GM18507 (cell line): ENCODE measurements at places on chromosomes 1 and 21.

DNA sequence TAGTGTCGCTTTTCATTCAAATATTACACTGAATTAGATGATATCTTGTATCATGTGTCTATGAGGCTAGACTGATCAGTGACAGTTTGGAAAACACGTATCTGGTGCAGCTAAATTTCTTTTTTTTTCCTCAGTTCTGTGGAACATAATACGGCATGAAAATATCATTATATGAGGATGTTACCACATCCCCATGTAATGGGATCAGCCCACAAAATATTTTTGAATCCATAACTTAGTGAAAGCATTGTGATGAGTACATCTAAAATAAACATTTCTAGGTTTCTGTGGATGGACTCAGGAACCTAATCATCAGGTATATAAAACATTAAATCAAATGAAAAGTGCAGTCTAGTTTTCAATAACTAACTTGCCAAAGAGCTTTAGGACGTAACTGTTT is 356.3 kb downstream of the USP25 start:
- DNase-seq = no peak

GRCh38 chr1:82759035-82759434 is 958.3 kb downstream of the ADGRL2 start:
- no peak for DNase-seq

DNA sequence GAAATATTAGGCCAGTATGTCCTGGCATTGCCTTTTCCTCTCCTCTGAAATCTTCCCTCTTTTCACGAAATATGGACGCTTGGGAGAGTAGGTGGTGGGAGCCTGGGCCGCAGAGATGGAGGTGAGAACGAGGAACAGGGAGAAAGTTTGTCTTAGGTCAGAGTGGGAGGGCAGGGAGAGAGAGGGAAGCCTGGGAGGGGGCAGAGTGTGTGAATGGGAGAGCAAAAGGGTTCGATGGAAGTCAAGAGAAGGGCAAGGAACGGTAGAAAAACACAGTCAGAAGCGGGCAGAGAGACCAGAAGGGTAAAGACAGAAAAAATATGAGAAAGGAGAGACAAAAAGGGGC is 1.2 kb downstream of the TRABD2B start:
- DNase-seq = no peak

DNA sequence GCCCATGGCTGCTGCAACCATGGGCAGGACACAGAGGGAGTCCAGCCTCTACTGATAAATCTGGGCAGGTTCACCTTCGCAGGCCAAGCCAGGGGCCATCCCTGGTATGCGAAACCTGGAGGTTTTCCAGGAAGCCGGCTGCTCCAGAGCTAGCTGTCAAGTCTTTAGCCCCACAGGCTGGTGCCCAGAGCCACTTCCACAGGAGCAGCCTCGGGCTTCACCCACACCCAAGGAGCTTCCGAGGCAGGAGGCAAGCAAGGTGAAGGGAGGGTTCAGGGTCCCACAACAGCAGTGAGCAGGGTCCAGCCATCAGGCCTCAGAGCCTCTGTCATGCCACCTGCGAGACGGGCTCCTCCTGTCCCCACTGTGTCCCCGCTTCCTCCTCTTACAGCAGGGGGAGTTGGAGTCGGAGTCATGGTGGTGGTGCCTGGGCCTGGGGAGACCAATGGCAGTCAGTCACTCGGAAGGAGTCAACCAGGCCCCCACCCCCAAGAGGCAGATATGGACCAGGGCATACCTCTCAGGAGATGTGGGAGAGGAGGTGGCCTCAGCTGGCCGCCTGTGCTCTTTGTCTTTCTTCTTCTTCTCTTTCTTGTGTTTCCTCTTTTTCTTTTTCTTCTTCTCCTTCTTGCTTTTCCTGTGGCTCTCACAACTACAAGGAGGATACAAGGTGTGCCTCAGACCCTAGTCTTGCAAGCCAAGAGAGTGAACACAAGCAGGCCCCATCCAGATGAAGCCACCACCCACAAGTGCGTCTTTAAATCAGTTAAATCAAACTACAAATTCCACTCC is 2.1 kb downstream of the C1orf35 start:
- DNase-seq = no peak

GRCh38 chr1:87615491-87615890 is 286.8 kb downstream of the LMO4 start:
- DNase-seq = no peak

- no peak for DNase-seq
These were observed 50.5 kb upstream of the PPP2R5A start for GRCh38 chr1:212234431-212235395.

DNA sequence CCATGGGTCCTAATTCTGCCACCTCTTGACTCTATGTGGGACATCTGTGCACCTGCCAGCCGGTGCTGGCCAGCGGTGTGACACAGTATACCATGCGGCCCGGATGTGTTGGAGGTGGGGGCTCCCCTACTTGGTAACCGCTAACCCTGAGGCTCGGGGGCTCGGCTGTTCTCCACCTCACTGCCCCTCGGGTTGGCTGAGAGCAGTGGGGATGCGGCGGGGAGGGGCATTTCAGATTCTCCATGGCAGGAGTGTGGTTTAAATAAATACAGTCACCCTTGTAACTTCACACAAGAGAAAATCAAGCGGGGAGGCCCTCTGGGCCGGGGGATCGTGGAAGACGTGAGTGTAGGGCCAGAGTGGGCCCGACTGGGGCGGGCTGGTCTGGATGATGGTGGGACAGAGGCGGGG is 11.0 kb downstream of the KRTAP10-1 start:
- DNase-seq = no peak

DNA sequence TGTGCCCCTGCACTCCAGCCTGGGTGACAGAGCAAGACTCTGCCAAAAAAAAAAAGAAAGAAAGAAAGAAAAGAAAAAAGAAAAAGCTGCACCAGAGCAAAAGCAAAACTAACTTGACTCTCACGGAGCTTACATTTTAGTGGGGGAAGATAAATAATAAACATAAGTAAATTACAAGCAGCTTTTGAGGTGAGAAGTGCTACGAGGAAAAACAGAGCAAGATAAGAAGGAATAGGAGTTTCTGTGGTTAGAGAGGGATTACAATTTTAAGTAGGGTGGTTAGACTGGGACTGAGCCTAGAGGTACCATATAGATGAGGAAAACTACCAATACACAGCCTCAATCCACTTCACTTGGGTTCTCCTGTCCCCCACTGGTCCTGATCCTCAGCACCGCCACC is 43.9 kb downstream of the TGFBR3 start:
- DNase-seq = no peak

DNA sequence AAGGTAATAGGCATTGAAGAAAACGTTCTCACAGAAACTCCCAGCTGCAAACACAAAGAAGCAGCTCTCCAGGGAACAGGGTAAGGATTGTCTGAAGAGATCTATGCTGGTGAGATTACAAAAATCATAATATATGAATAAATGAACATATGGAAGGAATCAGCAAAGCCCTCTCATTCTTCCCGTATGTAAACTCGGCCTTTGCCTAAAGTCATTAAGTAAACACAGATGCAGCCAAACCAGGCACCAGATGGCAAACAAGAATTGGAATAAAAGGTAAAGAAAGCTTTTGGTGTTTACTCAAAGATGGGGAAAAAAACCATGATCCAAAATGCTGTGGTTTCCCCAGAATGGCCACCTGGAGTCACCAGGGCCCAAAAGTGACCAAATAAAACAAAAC is 76.6 kb upstream of the HOOK1 start:
- DNase-seq = no peak

GRCh38 chr1:103561643-103562395 is 9.6 kb upstream of the AMY2B start:
- no peak for DNase-seq

DNA sequence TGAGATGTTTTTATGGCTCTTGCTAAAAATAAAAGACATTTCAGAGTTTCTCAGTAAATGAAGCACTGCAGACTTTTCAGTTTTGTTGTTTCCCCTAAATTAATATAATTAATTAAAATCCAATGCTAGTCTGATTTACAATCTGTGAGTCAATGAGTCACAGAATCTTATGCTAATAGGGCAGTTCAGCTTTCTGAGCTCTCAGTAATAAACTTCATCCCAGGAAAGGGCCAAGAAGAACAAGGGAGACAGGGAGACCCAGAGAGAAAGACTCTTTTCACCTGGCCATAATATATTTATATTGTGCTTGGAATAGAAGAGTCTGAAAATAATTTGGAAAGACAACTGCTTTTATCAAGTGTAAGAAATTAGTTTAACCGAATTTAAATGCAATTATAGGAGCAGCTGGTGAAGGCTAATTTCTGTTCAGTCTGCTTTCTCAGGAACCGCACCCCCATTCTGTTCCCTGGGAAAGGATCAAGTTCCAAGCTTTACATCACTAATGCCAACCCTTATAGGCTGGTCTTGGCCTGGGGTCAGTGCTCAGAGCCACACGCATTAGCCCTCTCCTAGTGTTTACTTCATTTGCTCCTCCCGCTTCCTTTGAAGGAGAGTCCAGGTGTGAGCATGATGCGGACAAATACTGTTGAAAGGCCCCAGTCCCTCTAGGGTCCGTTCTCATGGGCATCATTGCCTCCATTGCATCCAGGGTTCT is 145.6 kb downstream of the ZBTB18 start:
- no peak for DNase-seq

GRCh38 chr1:119318466-119319309 is 49.9 kb upstream of the HAO2 start:
- DNase-seq = peak; percentile 15

- no peak for DNase-seq
These were observed 35.5 kb downstream of the KCNK2 start for GRCh38 chr1:215118081-215118480.

DNA sequence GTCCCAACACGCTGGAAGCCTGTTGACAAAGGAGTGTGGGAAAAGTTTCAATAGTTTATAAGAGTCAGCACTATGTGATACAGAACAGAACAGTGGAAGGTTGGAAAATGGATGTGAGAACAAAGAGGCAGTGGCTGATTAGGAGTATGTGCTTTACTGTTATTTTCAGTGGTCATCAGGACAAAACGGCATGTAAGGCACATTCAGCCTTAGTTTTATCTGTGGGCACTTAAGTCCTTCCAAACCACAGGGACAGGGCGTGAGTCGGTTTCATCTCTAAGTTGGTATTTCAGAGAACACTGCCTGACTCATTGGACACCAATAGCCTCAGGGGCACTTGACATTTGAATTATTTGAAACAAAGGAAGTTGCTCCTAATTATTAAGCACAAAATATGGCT is 306.9 kb downstream of the ASTN1 start:
- DNase-seq = no peak

- DNase-seq = no peak
These were observed at the start of gene NR0B2 for GRCh38 chr1:26913754-26914619. Gene NR0B2 (minus strand): TSS chr1:26913975. CDS start chr1:26913940, 35 bp downstream.

DNA sequence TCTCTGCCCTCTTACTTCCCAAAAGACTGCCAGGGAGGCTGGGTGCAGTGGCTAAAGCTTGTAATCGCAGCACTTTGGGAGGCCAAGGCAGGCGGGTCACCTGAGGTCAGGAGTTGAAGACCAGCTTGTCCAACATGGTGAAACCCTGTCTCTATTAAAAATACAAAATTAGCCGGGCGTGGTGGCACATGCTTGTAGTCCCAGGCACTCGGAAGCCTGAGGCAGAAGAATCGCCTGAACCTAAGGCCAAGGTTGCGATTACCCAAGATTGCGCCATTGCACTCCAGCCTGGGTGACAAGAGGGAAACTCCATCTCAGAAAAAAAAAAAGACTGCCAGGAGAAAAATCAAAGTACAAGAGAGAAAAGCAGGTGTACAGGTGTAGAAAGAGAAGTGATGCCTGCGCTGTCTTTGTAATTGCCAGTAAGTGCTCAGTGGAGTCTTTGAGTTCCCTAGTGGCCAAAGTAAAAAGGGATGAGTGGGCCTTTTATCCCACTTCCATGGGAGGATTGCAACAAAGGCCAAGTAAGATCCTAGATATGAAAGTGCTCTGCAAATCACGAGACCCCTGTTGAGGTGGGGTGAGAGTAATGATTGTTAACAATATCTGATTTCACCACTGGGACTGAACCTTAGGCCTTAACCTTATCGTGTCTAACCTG is 94.7 kb upstream of the WNT4 start:
- no peak for DNase-seq

GRCh38 chr1:167369933-167370332 is 148.4 kb downstream of the CD247 start:
- DNase-seq = no peak

GRCh38 chr1:233554037-233554436 is 59.9 kb upstream of the KCNK1 start:
- no peak for DNase-seq

DNA sequence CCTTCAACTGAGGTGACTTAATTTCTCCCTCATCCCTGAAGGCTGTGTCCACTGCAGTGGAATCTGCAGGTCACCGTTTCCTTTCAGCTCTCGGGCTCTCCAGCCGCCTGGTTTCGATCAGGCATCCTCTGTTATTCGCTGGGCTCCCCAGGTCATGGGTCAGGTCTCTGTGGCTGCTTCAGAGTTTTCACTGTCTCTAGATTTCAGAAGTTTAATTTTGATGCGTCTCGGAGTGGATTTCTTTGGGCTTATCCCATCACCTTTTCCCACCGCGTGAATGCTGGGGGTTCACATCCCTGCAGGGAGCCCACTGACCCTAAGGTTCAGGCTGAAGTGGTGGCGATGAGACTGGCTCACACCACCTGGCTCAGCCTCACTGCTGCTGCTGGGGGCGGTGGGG is 3.3 kb downstream of the ACTRT2 start:
- DNase-seq = no peak

GRCh38 chr1:162625679-162626078 is 6.6 kb upstream of the DDR2 start:
- DNase-seq = no peak

DNA sequence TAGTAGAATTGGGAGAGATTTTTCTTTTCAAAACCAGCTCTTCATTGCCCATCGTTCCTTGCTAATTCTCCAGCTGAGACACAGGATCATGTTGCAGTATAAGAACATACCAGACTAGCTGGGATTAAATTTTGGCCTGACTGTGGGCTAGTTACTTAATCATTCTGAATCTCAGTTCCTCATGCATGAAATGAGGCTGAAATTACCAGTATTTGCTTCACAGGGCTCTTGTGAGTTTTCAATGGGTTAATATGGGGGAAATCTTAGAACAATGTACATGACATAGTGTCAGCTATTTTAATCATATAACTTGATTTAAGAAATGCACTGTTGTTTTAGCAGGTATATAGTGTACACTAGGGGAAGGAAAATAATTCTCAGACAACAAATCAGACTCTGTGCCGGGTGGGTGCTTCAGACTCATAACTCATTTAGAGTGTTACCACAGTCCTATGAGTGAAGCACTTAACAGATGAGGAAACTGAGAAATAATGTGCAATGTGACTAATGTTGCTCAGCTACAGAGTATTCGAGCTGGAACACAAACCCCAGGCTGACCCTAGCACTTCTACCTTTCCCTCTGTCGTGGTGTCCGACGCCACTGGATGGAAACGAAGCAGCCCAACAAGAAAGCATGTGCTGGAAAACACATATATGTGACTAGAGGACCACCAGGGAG is 137.6 kb upstream of the SGIP1 start:
- no peak for DNase-seq

DNA sequence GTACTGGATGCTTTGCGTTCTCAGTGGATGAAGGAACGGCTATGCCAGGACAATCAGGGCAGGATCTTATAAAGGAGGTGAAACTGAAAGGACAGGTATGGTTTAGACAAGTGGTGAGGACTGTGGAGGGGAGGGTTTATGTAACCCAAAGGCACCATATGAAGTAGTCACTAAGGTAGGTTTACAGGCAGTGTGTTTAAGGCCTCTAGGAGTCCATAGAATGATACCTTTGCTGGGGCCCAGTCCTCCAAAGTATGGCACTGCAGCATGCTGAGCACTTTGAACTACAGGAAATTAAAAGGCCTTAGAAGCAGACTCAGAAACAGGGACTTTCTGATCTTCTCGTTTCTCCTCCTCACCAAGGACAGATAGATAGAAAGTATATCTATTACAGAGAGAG is 304.7 kb upstream of the USP25 start:
- no peak for DNase-seq

- DNase-seq = no peak
These were observed 17.3 kb downstream of the RIMS3 start for GRCh38 chr1:40648200-40648599.

GRCh38 chr1:6370006-6370405 is 23.6 kb downstream of the ACOT7 start:
- no peak for DNase-seq
